Activated naive CD4-positive, alpha-beta T cell treated with anti-CD3 and anti-CD28 coated beads, Interleukin-2, amount 10 ng/mL, durations not matched to agents 7 days and 5 days (primary cell): ENCODE measurements at places on chromosomes 6 and 20.

- DNase-seq: no peak
These were observed 82.5 kb upstream of the AGPAT4 start for GRCh38 chr6:161356167-161356854.

GRCh38 chr6:125190667-125191066, 37.1 kb downstream of the TPD52L1 start:
- DNase-seq: no peak

- no peak for DNase-seq
These were observed 2.0 kb downstream of the LRRC1 start for GRCh38 chr6:53796791-53797190.

DNA sequence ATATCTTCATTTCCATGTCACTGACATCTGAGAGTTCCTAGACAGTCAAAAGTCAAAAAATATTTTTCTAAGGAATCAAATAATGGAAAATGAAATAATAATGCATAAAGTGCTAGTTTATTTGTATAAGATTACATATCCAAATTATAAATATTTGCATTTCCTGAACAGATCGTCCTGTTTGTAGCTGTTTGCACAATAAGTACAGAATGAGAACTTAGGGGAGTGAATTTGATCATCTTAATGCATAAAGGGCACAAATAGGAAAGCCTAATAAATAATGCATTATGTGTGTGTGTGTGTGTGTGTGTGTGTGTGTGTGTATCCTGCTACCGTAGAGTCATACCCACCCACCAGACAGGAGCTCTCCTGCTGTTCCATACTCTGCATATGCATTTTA, 521.0 kb upstream of the EPHA7 start:
- DNase-seq: no peak

- DNase-seq: no peak
These were observed 24.4 kb downstream of the PROCR start for GRCh38 chr20:35196313-35196712.

GRCh38 chr20:20802328-20802727, 89.9 kb upstream of the RALGAPA2 start:
- no peak for DNase-seq

- no peak for DNase-seq
These were observed 258.4 kb downstream of the HDGFL1 start for GRCh38 chr6:22827760-22828159.

GRCh38 chr6:34506718-34507117, 40.8 kb downstream of the PACSIN1 start:
- DNase-seq: no peak

- DNase-seq: no peak
These were observed 106.8 kb upstream of the ARMC2 start for GRCh38 chr6:108741331-108741989.
